ENCODE measurements at places on chromosomes 4 and X.

GRCh38 chrX:53116101-53116500 lies 22.2 kb downstream of the KANTR start:
- DNase-seq = no peak

GRCh38 chr4:176540814-176541213 lies 221.0 kb downstream of the SPCS3 start:
- no peak for DNase-seq

DNA sequence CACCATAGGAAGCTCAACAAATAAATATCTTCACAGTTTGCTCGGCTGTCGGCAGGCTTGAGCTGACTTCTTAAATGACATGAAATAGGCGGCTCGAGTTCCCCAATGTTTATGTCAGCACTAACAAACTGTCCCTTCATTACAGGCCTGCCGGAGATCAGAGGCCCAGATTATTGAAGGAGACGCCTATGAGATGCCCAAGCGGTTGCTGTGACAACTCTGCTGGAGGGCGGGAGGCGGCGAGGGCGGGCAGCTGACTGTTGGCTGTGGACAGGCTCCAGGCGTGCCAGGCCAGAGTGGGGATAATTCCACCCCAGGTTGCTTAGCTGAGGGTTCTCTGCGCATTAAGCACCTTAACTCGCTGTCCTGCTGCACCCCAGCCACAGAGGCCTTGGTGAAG lies 39.2 kb upstream of the MSX1 start:
- DNase-seq = no peak

DNA sequence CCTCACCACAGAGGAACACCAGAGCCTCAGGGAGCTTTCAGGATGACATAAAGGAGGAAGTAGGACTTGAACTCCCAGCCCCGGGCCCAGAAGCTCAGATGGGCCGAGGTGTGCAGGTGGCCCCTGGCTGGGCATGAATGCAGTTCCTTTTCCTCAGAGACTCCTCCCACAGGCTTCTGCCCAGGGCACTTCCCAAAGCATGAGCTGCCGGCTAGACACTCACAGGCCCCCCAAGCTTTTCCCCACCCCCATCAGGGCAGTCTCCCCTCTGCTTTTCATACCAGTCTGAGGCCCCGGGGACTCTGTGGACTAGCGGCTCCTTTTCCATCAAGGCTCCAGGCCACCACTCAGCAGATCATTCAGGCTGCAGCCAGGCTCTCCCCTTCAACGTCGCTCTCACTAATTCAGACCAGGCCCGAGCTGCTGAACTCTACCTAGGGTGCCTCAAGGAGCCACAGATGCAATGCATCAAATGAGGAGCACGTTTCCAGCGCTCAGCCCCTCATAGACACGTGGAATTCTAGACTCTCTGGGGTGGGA lies 36.9 kb downstream of the HMX1 start:
- DNase-seq = no peak

GRCh38 chrX:73940893-73941470 lies 363.0 kb upstream of the ZCCHC13 start:
- DNase-seq = no peak

DNA sequence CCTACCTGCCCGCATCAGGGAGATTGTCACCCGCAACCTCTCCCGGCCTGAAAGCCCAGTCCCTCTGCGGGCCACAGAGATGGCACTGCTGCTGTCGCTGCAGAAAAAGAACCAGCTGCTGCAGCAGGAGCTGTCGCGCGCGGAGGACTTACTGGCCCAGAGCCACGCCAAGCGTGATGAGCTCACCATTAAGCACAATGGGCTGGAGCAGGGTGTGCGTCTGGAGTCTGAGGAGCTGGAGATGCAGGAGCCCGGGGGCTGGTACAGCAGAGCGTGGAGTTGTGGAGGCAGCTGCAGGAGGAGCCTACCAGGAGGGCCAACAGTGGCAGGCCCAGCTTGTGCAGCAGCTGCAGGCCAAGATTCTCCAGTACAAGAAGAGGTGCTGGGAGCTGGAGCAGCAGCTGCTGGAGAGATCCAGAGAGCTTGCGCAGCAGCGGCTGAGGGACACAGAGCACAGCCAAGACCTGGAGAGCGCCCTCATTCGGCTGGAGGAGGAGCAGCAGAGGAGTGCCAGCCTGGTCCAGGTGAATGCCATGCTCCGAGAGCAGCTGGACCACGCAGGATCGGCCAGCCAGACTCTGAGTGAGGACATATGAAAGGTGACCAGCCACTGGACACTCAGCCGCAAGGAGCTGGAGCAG lies 11.3 kb downstream of the SMIM10L2A start:
- DNase-seq = no peak

GRCh38 chr4:152708361-152708760 lies 28.6 kb upstream of the TMEM154 start:
- DNase-seq = no peak

DNA sequence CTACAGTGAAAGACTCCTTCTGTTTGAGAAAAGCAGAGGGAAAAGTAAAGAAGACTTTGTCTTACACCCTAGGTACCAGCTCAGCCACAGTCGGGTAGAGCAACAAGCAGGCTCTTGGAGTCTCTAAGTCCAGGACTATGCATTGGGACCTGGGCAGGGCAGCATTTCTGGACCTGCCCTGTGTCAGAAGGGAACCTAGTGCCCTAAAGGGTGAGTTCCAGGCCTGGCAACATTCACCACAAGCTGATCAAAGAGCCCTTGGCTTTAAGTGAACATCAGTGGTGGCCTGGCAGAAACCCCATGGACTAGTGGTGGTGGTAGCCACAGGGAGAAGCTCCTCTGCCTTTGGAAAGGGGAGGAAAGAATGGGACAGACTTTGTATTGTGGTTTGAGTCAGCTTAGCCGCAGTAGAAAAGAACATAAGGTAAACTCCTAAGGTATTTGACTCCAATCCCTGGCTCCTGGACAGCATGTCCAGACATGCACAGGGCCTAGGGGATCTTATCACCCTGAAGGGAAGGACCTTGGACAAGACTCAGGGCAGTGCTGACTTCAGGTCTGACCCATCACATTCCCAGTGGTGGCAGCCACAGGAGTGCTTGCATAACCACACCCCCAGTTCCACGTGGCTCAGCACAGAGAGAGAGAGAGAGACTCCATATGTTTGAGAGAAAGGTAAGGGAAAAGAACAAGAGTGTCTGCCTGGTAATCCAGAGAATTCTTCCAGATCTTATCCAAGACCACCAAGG lies 32.6 kb downstream of the CCDC158 start:
- DNase-seq = no peak

DNA sequence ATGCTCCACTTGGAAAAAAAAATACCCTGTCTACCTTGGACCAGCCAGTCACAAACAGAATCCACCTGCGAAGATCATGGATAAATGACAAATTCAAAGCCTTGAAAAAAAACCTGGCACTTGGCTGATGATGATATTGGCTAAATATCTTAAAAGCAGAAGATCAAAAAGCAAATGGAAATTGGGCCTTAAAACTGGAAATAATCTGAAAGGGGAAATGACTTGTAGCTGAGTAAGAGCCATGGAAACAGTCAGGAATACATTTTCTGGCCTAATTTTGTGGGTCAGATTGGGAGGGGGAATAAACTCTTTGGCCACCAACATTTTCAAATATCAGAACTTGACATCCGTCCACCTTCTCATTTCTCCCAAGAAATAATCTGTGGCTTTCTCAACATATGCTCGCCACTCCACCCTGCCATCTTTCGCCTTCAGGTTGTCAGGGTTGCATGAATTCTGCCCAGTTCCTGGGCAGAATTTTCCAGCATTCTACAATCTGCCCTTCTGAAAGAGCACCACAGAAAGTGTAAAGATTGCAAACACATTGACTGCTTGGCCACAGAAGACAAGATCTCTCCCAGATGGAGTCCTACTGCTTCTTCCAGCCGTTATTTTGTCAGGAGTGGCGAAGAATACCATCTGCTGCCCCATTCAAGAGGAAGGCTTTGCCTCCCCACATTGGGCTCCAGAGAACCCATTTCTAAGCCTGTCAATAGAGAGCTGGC lies 1.7 kb upstream of the NDP start:
- DNase-seq = no peak

- DNase-seq = no peak
These were observed 37.3 kb downstream of the TSC22D3 start for GRCh38 chrX:107738272-107738671.
